ENCODE measurements at places on chromosomes 7 and 10.

GRCh38 chr10:86048571-86048970, 318.0 kb downstream of the GRID1 start:
- DNase-seq: no peak

- peak; percentile 28 for DNase-seq
These were observed 910 bp downstream of the ARHGAP19 start for GRCh38 chr10:97291357-97292096.

DNA sequence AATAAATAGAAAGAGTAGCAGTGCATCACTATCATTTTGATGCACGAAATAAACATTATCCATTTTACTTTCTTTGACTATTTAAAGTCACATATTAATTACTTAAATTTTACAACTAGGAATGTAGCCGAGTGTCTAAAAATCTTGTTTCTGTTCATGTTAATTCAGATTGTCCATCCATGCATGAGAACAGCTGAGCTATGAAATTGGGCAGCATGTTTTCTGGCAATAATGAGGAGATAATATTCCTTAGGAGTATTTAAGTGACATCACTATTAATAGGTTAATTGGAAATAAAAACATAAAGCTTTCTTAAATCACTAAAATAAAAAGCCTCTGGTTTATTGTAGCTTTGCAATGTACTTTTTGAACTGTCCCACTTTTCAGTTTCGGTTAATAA, 293.8 kb downstream of the PHTF2 start:
- DNase-seq: no peak

GRCh38 chr10:21263839-21264238, 261.6 kb downstream of the SKIDA1 start:
- no peak for DNase-seq

DNA sequence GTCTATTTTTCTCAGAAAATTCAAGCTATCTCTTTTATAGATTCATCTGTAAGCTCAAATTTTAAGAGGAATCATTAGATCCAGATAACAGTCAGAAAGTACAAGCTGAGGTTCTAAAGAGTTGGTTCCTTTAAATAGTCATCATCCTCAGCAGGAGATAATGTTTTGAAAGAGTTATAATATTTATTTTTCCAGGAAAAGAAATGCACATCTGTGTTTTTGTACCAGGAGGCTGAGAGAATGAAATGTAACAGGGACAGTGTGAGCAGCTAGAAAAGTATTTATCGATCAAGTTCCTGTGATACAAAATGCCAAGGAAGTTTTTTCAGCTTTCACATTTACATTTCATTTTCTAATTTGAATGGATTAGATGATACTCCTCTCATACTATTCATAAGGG, 120.2 kb upstream of the LRRTM3 start:
- DNase-seq: no peak

- no peak for DNase-seq
These were observed 262.3 kb downstream of the NEBL start for GRCh38 chr10:20634839-20635238.

DNA sequence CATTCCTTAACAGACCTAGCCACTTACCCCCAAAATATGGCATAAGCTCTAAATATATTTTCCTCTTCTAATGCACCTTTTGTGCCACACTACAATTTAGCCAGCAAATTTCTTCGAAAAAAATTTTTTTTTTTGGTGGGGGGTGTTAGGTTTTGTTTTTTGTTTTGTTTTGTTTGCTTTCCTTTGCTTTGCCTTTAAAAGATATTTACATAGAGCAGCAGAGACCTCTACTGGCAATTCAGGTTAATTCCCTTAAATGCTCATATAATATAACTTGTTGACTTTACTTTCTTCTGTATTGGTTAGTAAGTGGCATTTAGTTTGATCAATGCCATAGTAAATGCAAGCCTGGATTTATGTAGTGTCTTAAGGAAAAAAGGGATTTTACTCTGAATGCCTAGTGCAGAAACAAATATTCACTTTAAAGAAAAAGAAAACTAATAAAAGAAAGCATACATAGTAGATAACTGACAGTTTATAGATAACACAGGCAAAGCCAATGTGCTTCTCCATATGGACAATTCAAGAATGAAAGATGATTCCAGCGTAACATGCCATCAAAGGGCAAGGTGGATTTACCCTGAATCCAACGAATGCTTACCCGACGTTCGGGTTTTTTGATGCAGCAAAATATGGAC, 1250.6 kb downstream of the GATA3 start:
- peak; percentile 21 for DNase-seq

- no peak for DNase-seq
These were observed 295.9 kb upstream of the ZNF32 start for GRCh38 chr10:43944381-43945093.

- no peak for DNase-seq
These were observed 126.2 kb downstream of the LRRC4 start for GRCh38 chr7:127905021-127905420.

DNA sequence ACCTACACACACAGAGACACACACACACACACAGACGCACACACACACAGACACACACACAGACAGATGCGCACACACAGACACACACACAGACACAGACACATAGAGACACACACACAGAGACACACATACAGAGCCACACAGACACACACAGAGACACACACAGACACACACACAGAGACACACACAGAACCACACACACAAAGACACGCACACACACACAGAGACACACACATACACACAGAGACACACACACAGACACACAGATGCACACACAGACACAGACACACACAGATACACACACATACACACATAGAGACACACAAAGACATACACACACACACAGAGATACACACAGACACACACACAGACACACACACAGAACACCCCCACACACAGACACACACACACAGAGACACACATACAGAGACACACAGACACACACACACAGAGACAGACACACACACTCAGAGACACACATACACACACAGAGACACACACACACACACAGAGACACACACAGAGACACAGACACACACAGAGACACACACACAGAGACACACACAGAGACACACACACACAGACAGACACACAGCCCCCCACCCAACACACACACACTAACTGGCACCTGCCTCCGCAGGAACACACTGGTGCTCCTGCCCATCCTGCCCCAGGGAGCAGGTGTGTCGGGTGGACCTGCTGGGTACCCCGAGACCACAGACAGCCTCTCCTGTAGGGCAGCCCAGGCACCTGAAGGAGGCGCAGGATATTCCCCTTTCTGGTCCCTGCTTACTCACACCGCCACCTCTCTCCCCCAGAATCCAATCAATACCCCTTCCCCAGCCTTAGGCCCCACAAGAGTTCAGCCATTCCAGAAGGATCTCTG, 5.4 kb upstream of the FZD9 start:
- DNase-seq: no peak

- peak; percentile 64 for DNase-seq
These were observed 68.0 kb downstream of the VOPP1 start for GRCh38 chr7:55504093-55504859.

DNA sequence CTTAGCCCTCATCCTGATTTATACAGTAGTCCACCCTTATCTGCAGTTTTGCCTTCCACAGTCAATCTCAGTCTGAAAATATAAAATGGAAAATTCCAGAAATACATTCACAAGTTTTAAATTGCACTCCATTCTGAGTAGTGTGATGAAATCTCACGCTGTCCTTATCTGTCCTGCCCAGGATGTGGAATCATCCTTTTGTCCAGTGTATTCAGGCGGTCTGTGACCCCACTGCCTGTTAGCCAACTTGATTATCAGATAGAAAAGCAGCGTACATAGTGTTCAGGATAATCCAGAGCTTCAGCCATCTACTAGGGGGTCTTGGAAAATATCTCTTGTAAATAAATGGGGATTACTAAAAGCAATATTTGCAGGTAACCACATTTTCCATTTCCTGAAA, 146.3 kb downstream of the MALRD1 start:
- DNase-seq: no peak

- no peak for DNase-seq
These were observed 233.1 kb upstream of the KLF6 start for GRCh38 chr10:4018054-4018511.

GRCh38 chr10:113519681-113520115, 33.2 kb upstream of the HABP2 start:
- DNase-seq: no peak

DNA sequence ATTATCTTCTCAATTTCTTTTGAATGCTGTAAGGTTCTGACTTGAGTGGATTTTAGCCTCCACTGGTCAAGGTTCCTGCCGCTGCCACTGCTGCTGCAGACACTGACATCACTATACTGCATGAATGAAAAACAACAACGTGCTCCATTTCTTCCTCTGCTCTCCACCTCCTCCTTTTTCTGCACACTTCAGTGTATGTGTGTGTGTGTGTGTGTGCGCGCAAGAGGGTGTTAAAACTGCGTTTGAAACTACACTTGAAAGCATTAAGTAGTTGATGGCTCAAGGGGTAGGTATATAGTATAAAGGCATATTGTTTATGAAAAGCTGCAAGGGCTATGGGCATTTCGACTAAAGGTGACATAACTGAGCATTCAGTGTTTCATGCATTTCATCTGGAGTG, 3.5 kb downstream of the GLCCI1 start:
- no peak for DNase-seq

DNA sequence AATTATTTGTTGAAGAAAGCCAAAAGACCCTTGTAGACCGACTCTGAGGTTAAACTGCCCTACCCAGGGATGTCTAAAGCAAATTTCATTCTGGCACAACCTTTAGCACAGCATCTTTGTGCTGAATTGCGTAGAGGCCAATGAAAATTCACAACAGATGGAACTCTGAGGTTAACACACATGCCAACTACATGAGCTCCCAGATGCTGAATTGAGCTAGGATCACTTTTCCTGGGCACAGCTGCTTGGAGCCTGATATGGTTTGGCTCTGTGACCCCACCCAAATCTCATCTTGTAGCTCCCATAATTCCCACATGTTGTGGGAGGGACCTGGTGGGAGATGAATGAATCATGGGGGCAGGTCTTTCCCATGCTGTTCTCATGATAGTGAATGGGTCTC, 158.0 kb upstream of the PTN start:
- DNase-seq: no peak

GRCh38 chr7:27459731-27460053, 203.0 kb downstream of the HIBADH start:
- peak; percentile 22 for DNase-seq

- DNase-seq: no peak
These were observed 51.9 kb downstream of the NEURL1 start for GRCh38 chr10:103545366-103545765.

- no peak for DNase-seq
These were observed 57.4 kb upstream of the SVIL start for GRCh38 chr10:29692121-29692539.

- DNase-seq: peak; percentile 41
These were observed 33.1 kb upstream of the GALNT11 start for GRCh38 chr7:151992375-151992774.

DNA sequence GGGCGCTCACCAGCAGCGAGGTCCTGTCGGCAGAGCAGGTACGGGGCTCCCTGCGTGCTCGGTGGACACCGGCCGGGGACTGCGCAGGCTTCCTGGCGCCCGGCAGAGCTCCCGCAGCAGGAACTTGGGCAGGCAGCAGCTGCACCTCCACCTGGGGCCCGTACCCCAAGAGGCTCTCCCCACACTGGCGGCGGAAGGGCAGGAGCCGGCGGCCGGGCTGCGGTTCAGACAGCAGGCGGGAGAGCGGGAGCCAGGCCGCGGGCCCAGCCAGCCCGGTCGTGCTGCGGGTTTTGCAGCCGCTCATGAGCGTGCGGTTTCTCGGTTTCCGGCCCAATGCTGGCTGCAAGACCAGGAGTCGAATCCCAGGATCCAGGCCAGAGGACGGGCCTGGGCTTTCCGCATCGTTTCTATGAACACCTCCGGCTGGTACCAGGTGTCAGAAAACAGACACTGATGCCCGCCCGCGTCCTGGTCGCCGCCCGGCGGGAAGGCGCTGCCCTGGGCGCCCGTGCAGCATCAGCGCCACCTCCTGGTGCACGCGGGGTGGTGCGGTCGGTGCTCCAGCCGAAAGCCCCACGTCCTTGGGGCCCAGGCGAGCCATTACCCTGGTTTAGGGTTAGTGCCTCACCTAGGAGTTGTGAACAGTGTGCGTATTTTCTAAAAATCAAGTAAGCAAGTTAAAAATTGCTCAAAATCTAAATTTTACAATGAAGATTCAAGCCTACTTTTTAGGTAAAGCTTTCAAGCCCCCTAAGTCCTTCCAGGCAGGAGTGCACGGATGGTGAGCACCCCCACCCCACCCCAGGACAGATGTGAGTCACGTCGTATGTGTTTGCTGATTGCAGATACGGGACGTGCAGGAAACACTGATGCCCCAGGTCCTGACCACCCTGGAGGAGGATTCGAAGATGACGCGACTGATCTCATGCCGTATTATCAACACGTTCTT, 47.4 kb upstream of the PRKAR1B start:
- peak; percentile 89 for DNase-seq

DNA sequence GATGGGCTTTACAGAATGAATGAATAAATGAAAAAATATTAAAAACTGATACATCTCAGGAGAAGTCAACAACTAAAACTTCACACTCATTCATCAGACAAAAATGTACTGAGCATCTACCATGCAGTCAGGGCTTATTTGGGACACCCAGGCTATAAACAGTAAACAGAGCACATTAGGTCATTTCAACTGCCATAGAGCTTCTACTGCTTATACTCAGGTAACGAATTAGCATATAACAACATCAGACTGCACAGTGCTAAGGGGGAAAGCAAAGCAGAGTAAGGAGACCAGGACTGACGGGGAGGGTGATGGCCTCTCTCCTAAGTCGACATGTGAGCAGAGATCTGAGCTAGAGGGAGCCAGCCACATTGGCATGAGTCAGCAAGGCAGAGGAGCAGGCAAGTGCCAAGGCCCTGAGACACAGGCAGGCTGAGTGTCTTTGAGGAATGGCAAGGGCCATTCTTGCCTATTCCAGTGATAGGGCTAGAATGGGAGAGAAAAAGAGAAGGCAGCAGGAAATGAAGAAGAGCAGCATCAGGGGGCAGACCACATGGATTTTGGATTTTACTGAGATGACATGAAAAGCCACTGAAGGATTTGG, 528.9 kb downstream of the PARD3 start:
- DNase-seq: peak; percentile 19
